ENCODE measurements at places on chromosomes 13 and 19. TPM values are rescaled to one million over a fixed set of nuclear protein-coding genes. Genes with fewer than 3 reads are reported as not detected.
A peak's percentile ranks its signal among the peaks of the same experiment; 100 is the strongest.

- H3K27ac ChIP-seq, result no peak overlapping the region
- peaks cover 50% of the 10 kb centered on the region for H3K4me1 ChIP-seq
- H3K27me3 ChIP-seq, result peaks cover 18% of the 10 kb centered on the region
These were observed 3.7 kb downstream of the PLEKHF1 start for GRCh38 chr19:29668746-29669609.

DNA sequence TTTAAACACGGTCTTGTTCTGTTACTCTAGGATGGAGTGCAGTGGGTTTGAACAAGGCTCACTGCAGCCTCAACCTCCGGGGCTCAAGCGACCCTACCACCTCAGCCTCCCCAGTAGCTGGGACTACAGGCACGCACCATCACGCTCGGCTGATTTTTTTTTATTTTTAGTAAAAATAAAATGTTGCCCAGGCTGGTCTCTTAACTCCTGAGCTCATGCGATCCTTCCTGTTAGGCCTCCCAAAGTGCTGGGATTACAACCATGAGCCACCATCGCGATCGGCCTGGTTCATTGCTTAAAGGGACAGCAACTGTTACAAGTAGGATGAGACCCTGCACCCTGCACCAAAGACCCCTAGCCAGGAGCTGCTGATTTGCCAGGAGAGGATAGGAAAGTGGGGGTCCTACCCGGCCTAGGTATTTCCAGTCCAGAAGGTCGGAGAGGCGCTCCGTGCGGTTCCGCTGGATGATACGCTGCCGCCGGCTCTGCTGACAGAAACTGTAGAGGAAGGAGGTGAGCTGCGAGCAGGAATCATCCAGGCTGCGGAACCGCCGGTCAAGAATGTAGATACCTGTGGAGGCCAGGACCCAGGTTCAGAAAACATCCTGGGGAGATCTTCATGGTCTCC lies 5.1 kb downstream of the FTL start:
- no peak for DNase-seq
- H3K4me1 ChIP-seq, result peaks cover 16% of the 10 kb centered on the region
- H3K4me3 ChIP-seq, result no peak overlapping the region
- H3K27me3 ChIP-seq, result no peaks in the 10 kb centered on the region
- peaks cover 73% of the 10 kb centered on the region for H3K36me3 ChIP-seq
- no peak overlapping the region for H3K27ac ChIP-seq

DNA sequence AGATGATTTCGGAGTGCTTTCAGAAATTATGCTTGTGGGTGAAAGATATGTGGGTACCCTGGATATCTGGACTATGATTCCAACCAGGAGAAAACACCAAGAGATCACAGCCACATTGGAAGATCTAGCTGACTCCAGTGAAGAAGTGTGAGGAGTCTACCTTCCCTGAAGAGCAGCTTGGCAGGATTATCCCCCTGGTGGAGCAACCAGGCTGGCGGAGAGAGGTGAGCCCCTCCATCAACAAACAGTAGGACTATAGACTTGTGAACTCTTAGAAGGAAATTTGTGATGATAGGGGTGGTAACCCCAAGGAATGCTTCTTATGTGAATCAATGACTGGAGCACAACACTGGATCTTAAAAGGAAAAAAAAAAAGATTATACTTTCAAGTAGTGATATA lies 47.8 kb upstream of the DIAPH3 start:
- no peak overlapping the region for H3K27ac ChIP-seq
- H3K27me3 ChIP-seq, result no peaks in the 10 kb centered on the region
- H3K4me1 ChIP-seq, result no peaks in the 10 kb centered on the region
- DNase-seq, result no peak

DNA sequence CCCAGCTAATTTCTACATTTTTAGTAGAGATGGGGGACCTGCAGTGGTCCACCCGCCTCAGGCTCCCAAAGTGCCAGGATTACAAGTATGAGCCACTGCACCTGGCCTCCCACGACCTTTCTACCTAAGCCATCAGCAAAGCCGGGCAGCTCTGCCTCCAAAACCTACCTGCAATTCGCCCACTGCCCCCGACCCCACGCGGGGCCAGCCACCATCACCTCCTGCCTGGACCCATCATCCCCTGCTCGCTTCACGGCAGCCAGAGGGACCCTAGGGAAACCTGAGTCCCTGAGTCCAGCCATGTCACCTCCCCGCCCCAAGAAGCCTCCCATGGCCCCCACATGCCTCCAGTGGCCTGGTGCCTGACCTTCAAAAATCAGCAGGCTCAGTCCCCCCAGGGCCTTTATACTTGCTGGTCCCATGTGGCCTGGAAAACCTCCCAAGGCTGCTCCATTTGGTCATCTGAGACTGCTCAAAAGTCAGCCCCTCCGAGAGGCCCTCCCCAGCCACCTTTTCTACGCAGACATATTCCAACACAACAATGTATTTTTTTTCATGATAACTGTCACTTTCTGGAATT lies 12.1 kb downstream of the ERCC2 start:
- no peak for DNase-seq
- H3K4me1 ChIP-seq, result no peaks in the 10 kb centered on the region
- no peak overlapping the region for H3K4me3 ChIP-seq
- peaks cover 94% of the 10 kb centered on the region for H3K36me3 ChIP-seq
- H3K27ac ChIP-seq, result no peak overlapping the region

DNA sequence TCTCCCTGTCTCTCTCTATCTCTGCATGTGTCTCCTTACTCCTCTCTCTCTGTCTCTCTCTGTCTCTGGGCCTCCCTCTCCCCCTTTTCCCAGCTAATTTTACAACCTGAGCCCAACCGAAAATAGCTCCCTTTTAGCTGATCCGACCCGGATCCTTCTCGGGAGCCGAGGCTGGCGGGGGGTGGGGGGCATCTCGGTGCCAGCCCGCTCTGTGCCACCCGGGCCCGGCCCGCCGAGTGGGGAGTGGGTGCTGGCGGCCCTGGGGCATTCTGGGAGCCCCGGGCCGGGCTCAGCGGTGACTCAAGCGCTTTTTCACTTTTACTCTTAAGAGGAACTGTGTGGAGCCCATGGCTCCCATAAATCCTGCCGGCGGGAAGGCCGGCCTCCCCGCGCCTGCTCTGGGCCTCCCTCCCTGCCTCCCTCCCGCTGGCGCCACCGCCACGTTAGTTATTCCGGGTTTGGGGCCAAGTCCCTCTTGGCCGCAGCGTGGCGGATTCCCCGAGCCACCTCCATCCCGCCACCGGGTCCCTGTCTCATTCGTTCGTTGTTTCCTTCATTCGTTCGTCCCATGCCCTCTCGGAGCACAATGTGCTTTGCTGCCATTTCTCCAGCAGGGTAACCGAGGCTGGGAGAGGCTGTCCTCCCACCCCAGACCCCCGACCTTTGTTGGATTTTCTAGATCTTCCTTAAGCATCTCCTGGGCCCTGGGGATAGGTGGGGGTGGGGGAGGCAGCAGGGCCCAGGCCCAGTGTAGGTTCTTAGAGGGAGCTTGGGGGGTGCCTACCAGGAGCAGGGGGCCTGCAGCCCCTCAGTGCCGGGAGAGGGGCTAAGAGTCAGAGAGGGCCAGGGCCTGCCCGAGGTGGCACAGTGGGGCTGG lies 3.2 kb downstream of the NFIC start:
- H3K4me3 ChIP-seq, result peak overlapping the region; percentile 20
- peak overlapping the region; percentile 80 for H3K27ac ChIP-seq
- DNase-seq, result no peak
- H3K27me3 ChIP-seq, result peaks cover 22% of the 10 kb centered on the region

- DNase-seq, result no peak
- peaks cover 29% of the 10 kb centered on the region for H3K36me3 ChIP-seq
- no peak overlapping the region for H3K4me3 ChIP-seq
- no peak overlapping the region for H3K27ac ChIP-seq
These were observed 8.1 kb upstream of the ARRDC2 start for GRCh38 chr19:17999684-18000479.

TMEM145 gene
- total RNA-seq, result 11.5 TPM

DNA sequence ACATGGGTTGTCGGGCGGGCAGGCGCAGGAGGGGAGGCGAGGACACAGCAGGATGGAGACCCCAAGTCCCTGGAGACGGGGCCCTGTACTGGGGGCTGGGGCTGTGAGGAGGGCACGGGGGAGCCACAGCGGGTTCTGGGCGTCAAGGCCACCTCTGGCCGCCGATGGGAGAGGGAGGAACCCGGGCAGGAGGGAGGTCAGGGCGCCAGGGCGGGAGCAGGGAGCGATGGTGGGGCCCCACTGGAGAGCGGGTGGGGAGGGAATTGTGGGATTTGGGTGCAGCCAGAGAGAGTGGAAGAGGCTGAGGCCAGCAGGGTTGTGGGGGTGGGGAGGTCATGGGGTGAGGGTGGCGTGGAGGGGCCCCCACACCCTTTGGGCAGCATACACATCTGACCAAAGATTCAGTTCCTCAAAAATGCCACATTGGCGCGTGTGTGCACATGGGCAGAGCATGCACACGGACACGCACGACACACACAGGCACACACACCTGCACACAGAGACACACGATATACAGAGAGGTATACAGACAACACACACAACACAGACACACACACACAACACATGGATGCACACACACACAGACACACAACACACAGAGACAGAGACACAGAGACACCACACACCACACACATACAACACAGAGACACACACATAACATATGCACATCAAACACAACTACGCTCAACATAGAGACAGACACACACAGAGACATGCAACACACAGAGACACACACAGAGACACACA lies 54.9 kb downstream of the AP1M1 start:
- no peaks in the 10 kb centered on the region for H3K36me3 ChIP-seq
- H3K4me3 ChIP-seq, result no peak overlapping the region
- no peak for DNase-seq
- H3K27ac ChIP-seq, result no peak overlapping the region
- no peaks in the 10 kb centered on the region for H3K4me1 ChIP-seq

DNA sequence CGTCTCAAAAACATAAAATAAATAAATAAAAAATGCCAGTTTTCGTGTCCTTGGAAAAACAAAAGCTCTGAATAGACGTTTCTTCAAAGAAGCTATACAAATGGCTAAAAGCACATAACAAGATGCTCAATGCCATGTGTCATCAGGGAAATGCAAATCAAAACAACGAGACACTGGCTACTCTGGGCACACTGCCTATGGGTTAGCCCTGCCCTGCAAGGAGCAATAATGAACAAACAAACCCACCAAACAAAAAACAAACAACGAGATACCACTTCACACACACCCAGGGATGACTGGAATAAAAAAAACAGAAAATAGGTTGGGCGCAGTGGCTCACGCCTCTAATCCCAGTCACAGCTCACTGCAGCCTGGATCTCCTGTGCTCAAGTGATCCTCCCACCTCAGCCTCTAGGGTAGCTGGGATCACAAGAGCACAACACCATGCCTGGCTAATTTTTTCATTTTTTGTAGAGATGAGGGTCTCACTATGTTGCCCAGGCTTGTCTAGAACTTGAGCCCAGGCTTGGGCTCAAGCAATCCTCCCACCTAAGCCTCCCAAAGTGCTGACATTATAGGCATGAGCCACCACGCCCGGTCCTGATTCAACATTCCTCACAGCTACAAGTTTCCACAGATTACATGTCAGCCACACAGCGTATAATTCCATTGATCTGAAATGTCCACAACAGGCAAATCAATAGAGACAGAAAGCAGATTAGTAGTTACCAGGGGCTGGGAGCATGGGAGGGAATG lies 15.5 kb upstream of the ISYNA1 start:
- peaks cover 28% of the 10 kb centered on the region for H3K4me1 ChIP-seq
- no peak for DNase-seq
- H3K27me3 ChIP-seq, result no peaks in the 10 kb centered on the region
- no peak overlapping the region for H3K27ac ChIP-seq

GRCh38 chr13:86986448-86986847 lies 684.7 kb upstream of the SLITRK5 start:
- H3K27me3 ChIP-seq, result no peaks in the 10 kb centered on the region
- DNase-seq, result no peak
- no peak overlapping the region for H3K4me3 ChIP-seq
- no peak overlapping the region for H3K27ac ChIP-seq

DNA sequence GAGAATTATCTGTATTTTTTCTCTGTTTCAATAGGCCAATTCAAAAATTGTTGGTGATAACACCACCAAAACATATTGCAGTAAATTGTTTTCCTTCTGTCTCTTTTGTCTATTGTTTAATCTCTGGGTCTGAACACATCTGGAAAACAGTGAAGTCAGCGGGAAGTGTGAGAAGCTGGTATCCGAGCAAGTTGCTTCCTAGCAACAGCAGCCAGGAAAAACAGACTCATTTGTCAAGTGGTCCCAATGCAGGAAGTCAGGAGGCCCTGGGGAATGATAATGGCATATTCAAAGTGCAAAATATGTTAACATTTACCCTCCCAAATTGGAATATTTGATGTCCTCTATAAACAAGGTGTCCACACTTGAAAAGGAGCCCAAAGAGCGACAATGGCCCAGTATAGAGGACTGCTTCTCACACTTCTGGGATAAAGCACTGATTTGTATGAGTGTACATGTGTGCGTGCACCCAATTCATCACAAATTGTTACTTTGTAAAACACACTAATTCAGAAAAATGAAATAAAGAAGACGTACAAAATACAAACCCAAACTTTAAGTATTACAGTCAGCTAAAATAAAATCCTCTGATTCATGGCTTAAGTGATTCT lies 515.0 kb downstream of the TBC1D4 start:
- H3K27ac ChIP-seq, result no peak overlapping the region
- no peak overlapping the region for H3K4me3 ChIP-seq
- no peaks in the 10 kb centered on the region for H3K36me3 ChIP-seq
- no peaks in the 10 kb centered on the region for H3K4me1 ChIP-seq

CPB2 gene
- total RNA-seq, result 0.11 TPM

KIR2DL4 gene
- total RNA-seq, result not detected

DNA sequence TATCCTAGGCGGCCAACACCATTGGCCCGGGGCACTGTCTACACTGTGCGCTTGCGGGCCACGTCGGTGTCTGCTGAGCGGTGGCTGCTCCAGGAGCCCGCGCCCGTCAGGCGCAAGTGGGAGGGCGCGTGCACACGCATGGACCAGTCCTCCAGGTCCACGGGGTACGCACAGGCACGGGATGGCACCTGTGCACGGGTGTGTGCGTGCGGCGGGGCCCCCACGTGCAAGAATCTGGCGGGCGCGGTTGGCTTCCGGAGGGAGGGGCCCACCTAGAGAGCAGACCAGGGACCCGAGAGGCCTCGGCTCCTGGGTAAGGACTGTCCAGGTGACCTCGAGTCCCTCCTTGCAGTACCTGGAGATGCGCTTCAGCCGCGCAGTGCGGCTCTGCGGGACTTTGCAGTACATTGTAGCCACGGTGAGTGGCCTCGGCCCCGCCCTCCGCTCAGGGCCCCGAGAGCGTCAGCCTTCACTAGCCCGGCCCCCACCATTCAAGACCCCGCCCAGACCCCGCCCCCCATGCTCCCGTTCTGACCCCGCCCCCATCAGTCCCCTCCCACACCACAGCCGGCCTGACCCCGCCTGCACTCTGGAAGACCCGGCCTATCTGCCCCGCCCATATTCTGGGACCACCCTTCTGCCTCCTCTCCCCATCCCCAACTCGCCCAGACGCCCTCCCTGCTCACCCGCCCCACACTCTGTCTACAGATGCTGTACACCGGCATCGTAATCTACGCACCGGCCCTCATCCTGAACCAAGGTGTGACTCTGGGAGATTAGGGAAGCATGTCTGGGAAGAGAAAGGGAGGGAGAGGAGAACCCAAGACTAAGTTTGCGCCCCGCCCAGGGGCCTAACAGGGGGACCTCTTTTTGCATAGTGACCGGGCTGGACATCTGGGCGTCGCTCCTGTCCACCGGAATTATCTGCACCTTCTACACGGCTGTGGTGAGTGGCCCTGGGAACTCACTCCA lies 2.3 kb downstream of the SLC5A5 start:
- no peak overlapping the region for H3K4me3 ChIP-seq
- no peak overlapping the region for H3K27ac ChIP-seq
- H3K36me3 ChIP-seq, result peaks cover 2% of the 10 kb centered on the region
- no peak for DNase-seq
- peaks cover 11% of the 10 kb centered on the region for H3K4me1 ChIP-seq
